ENCODE measurements at places on chromosomes 5 and 9. TPM values are rescaled to one million over a fixed set of nuclear protein-coding genes. Genes with fewer than 3 reads are reported as not detected.
A peak's percentile ranks its signal among the peaks of the same experiment; 100 is the strongest.

DNA sequence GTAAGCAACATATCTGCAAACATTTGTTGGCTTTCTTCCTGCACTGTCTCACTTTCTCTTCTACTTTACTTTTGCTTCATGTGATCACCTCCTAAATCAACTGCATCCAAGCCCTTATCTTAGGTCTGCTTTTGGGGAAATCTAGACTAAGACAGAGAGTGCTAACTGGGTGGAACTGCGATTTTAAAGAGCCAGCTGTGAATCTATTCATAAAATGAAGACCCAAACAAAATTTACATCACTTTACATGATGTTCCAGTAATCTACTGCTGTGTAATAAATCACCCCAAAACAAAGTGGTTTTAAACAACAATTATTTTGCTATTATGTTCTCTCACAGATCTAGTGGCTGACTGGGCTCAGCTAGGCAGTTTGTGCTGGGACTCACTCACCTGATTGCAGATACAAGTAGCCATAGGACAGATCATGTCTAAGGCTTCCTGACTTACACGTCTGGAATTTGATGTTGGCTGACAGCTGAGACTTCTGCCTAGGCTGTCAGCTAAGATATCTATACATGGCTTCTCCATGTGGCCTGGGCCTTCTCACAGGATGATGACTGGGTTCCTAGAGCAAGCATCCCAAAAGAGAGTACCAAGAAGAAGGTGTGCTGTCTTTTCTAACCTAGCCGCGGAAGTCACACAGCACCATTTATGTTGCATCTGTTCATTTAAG is 145.1 kb upstream of the TBCA start:
- no peak for DNase-seq

Gene DCAF12
- 34.3 TPM for total RNA-seq

- peak; percentile 99 for DNase-seq
Observed at GRCh38 chr5:41793141-41793770, 77.0 kb downstream of the OXCT1 start.

GRCh38 chr5:170434966-170435605 is 45.9 kb upstream of the KCNMB1 start:
- peak; percentile 77 for DNase-seq

GRCh38 chr5:55694152-55694830 is 17.8 kb downstream of the SLC38A9 start:
- peak; percentile 50 for DNase-seq

DNA sequence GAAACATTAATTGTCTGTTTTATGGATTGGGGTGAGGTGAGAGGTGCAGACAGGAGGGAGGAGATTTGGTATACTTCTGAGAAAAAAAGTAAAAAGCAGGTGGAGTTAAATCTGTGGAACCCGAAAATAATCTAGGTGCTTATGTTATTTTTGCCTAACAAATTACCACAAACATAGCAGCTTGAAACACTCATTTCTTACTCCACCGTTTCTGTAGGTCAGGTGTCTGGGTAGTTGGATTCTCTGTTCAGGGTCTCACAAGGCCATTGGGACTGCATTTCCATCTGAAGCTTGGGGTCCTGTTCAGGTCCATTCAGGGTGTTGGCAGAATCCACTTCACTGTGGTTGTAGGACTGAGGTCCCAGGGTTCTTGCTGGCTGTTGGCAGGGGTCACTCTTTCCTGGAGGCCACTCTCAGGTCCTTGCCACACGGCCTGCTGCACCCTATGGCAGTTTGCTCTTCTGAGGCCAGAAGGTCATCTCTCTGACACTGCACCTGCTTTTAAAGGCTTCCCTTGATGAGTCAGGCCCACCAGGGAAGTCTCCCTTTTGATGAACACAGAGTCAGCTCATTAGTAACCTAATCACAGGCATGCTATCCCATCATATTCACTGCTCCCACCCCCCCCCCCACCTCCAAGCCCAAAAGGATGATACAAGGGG is 82.2 kb downstream of the TRIO start:
- no peak for DNase-seq

DNA sequence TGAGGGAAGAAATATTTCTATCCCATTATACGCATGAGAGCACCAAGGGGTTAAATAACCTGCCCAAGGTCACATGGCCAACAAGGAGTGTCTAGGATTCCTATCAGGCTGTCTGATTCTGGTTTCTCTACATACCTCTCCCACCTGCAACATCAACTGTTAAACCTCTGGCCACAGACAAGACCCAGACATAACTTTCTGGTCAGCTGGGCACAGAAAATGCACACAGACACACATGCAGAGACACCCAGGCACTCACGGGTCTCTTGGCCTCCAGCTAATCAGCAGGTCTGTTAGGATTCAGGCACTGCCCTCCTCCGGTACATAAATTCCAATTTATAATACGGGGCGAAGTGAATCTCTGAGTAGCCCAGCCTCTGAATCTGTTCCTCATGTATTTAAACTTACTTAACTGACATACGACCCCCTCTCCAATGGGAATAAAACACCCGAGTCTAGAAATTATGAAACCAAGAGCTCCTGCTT is 1.5 kb downstream of the SEPTIN8 start:
- no peak for DNase-seq

Gene FCN1
- total RNA-seq: 65.0 TPM

DNA sequence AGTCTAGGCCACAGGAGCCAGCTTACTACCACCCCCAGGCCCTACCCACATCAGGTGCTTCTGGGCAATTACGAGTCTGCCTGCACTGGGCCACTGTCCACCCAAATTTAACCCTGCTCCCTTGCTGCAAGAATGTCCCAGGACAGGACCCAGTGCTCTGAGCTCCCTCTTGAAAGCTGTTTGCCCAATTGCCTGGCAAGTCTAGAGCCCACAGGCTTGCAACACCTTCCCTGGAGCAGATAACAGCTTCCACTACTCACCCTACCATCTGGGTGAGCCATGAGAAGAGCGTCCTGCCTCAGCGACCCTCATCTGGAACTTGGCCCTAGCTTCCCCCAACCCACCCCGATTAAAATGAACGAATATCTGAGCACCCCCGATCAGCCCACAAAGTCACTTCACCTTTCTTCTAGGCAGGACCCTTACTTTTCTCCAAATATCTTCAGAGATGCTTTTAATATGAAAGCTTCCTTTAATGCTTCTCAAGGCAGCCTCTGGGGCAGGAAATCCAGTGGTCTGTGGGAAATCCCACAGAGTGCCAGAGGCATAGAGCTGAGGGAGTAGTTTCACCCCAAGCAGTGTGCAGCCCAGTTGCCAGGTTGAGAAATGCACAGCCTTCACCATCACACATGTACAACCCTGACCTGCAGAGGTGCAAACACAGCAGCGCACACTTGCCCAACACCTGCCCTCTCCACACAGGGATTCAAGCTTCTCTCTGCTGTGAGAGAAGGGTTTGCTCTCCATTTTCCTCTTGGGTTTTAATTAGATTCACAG is 10.6 kb downstream of the ACSL6 start:
- DNase-seq: no peak

- no peak for DNase-seq
Observed at GRCh38 chr9:111886983-111887718, 9.5 kb upstream of the UGCG start.

GRCh38 chr5:1929108-1929991 is 46.6 kb upstream of the IRX4 start:
- DNase-seq: no peak

Gene RBM18
- 15.4 TPM for total RNA-seq

- no peak for DNase-seq
Observed at GRCh38 chr9:36399980-36400331, at the start of gene RNF38. TSS of gene RNF38 (minus strand) at chr9:36400269. CDS start at chr9:36400108, 161 bp downstream.

Gene TSSK1B
- 0.28 TPM for total RNA-seq

DNA sequence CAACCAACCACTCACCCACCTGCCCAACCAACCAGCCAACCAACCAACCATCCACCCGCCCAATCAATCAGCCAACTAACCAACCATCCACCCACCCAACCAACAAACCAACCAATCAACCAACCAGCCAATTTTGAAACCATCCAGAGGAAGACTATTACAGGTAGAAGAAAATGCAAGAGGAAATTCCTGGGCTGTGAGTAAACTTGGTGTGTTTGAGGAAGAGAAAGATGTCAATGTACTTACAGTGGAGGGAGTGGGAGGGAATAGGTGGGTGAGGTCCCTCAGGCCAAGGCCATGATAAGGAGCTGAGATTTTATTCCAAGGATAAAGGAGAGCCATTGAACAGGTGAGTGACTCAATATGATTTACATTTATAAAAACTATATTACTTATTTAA is 30.4 kb downstream of the C9orf57 start:
- DNase-seq: no peak

Gene KCNIP1
- 1.00 TPM for total RNA-seq

DNA sequence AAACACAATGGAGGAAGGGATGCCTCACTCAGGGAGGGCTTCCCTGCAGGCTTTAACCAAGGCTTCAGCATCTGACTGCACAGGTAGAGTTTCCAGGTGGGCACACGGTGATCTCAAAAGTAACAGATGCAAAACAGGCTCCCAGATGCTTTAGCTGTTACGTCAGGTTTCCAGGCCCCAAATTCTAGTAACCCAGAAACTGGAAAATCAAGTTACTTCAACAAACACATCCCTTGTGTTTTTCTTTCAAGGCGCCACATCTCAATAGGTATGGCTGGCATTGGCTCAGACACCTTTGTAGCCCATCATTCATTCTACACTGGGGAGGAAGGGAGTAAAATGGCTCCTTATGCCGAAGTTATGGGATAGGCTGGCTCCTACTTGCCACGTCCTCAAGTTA is 27.4 kb downstream of the NRG2 start:
- no peak for DNase-seq

Gene ADAMTS2
- total RNA-seq: 30.1 TPM

Gene HTR4
- total RNA-seq: 0.17 TPM

DNA sequence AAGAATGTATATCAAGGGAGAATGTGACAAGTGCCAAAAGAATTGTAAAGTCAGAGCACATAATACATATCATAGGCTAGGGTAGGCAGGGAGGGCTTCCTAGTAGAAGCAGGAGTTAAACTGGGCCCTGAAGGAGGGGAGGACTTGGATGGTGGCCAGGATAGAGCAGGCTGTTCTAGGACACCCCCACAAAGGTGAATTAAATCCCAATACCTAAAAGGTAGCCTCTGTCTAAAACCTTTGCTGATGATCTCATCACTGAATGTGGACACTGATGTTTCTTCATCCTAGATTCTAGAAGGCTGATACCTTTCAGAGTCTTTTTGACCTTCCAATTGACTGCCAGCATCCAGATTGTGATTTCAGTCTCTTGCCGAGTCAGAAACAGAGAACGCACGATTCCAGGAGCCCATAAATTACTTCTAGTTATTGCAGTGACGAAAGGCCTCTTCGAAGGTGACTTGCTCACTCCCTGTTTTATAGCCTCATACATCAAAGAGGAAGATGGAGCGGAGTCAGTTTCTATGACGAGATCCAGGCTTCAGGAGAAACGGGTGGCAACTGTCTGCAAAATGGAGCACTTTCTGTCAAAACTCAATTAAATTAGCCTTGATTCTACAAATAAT is 43.2 kb downstream of the KIF4B start:
- DNase-seq: no peak

Gene HMGXB3
- 39.1 TPM for total RNA-seq

DNA sequence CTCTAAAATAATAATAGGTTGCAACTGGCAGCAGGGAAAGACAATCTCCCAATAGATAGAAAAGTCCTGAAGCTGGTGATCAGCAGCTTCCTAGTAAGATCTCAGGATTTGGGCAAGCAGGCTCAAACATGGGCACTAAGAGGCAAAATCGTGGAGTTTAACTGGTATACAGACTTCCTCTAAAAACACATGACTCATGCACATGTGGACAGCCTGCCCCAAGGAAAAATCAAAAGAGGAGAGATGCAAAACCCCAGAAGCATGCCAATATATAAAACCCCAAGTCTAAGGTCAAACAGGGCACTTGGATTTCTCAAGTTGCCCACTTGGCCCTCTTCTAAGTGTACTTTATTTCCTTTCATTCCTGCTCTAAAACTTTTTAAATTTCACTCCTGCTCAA is 62.8 kb downstream of the CDKN2A start:
- DNase-seq: no peak

DNA sequence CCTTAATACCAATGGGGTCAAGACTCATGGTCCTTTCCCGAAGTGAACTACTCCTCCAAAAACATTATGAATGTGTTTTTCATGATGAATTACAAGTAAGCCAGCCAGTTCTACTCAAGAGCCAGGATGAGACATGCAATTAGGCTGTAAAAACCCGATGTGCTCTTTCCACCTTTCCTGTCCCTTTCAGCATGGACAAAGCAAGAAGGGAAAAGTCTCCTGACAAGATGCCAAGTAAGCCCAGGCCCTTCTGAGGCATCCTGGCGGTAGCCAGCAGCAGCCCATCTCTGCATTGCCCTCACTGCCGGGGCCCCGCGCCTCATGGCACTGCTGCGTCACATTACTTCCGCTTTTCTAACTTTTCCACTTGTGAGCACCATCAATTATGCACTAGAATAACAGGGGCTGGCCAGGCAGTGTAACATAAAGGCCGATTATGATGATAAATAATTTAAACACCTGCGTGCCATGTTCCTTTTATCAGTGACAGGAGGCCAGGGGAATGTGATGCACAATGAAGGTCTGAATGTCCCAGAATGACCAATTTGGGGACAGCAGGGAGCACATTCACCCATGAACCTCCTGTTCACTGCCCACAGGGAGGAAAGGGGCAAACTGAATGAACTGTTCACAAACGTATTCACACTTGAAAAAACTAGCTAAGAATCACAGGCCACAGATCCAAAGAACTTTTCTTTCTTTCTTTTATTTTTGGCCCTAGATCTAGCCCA is 37.4 kb downstream of the EFNA5 start:
- no peak for DNase-seq

DNA sequence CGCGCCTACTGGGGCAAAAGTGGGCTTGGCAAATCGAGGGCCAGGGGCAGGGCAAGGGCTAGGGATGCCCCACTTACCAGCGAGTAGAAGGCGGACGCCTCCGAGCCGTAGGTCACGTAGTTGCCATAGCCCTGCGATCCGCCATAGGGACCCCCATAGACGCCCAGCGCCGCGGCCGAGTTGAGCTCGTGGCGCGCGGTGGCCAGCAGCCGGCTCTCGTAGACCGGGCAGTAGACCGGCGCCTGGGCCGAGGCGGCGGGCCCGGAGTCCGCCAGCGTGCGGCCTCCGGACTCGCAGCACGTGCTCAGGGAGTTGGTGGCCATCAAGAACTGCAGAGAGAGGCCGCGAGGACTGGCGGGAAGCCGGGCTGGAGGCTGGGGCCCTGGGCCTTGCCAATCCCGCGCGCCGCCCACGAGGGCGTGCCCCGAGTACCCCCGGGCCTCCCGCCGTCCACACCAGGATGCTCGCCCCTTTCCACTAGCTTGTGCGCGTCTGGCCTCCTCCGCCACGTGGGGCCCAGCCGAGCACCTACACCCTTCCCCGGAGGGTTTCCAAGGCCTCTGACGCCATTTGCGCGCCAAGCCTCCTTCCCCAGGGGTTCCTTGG is 891 bp downstream of the IRX4 start:
- DNase-seq: no peak

- DNase-seq: peak; percentile 85
Observed at GRCh38 chr5:1523793-1524480, at the start of gene LPCAT1. TSS of gene LPCAT1 (minus strand) at chr5:1523960. CDS start at chr5:1523844, 116 bp downstream.

Gene PRKAA1
- 78.5 TPM for total RNA-seq

Gene PDZD2
- total RNA-seq: 56.3 TPM

GRCh38 chr9:111599092-111599954 is at the start of gene PTGR1:
TSS of gene PTGR1 (minus strand) at chr9:111599647. CDS start at chr9:111597422, 2,225 bp downstream.
- DNase-seq: peak; percentile 93

Gene IL7R
- total RNA-seq: 47.6 TPM

Gene CYSTM1
- 37.1 TPM for total RNA-seq

All from lung (tissue), 17 donors.